Psoas muscle (tissue), 8 donors: ENCODE measurements at places on chromosomes 16 and 17.

DNA sequence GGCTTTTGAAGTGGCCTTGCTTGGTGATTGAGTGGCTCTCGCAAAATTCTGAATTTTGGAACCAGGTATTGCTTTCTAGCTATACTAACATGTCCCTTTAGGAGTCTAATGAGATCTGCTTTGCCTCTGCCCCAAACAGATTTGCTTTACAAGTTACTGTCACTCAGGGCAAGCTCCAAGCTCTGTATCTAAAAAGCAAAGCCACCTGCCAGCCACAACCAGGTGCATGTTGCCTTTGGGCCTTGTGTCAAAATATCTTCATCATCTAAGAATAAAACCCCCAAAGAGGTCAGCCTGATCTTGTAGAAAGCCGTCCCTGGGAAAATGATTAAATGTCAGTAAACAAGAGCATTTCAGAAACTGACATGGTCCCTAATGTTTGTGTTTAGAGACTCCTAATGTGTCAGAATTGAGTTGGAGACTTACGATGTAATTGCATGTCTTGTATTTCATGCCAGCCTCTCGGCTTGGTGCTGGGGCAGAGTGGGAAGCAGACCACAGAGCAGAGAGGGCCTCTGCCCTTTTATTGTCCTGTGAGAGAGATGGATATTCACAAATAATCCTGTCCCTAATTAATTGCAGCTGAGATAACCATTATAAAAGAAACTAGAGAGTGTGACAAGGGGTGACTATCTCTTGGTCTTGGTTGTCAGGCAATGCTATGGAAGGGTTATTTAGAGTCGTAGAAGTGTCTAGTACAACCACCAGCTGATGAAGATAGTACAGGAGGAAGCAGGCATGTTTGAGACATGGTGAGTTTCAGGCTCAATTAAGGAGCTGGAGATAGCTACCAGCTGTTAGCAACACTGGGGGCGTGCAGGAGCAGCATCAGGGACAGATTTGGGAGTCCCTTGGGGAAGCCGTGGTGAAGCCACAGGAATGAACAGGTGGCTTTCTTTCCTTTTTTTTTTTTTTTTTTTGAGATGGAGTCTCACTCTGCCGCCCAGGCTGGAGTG lies 90.7 kb downstream of the PITPNC1 start:
- DNase-seq, result no peak

DNA sequence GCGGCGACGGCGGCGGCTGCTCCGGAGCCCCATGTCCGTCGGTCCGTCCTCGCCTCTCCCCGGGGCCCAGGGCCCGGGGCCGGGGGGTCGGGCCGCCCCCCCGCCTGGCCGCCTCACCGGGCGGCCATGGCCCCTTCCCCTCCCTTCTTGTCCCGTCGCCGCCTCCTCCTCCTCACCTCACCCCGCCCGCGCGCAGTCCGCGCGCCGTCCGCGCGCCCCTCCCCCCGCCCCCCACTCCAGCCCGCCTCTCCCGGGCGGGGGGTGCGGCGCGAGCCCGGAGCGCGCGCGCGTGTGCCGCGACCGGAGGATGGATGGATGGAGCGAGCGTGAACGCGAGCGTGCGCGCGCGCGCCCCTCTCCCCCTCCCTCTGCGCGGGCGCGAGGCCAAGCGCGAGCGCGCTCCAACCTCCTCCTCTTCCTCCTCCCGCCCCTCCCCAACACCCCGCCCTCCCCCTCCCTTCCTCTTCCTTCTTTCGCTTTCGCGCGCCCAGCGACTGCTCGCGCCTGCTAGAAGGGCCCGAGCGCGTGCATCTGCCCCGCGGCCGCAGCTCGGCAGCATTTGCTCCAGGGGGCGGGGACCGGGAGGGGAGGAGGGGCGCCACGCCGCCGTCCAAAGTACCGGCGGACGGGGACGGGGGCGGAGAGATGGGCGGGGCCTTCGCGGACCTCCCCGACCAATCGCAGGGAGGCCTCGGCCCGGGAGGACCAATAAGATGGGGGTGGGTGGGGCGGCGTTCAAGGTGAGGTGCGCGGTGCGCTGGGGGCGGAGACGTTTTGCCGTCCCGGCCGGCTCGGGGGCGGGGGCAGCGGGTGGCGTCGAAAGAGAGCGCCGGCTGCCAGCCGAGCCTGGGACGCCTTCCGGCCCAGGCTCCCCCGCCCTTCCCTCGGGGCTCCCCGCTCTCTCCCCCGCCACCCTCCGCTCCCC lies at the start of gene ATXN7L3:
TSS of gene ATXN7L3 (minus strand) at position 332 of the 925 bp plus-strand sequence. CDS start 1,814 bp downstream, outside the sequence.
- DNase-seq, result peak; percentile 100

DNA sequence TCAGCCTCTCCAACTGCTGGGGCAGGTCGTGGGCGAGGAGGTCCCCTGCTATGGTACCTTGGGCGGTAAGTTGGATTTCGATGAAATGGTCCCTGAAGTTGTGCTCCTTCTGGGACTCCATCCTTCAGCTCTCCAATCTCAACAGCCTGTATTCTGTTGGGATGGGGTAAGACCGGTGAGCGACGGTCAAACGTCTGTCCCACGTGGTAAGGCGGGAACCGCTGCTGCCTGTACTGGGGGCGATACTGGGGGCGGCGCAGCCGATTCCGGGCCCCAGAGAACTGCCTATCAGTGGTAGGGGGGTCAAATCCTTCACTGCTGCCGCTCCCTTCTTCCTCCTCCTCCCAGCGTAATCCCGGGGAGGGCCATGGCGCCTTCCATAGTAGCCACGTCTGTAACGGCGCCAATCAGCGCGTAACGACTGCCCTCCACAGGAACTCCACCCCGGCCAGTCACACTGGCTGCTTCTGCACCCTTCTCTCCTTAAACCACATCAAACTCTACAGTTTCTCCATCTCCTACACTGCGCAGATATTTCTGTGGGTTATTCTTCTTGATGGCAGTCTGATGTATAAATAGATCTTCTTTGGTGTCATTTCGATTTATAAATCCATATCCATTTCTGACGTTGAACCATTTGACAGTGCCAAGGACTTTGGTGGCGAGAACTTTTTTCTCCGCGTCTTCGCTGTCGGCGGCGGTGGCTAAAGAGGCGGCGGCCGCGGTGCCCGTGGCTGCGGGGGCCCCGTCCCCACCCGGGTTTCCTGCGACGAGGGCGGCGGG lies 41.1 kb downstream of the AHSP start:
- no peak for DNase-seq

DNA sequence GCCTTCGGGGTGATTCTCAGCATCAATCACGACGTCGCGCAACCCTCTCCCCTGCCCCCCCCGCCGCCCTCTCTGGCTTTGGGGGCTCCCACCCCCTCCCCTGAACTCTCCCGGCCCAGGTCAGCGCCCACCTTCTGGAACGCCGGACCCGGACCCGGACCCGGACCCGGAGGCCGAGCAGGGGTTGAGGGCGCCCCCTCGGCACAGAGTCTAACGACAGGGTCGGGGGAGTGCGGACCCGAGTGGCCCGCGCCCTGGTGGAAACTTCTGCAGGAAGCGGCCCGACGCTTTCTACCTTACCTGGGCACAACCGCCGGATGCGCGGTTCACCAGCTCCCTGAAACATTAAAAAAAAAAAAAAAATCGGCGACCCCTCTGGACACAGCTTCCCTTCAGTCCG lies 16.2 kb downstream of the SALL1 start:
- no peak for DNase-seq
